ENCODE measurements at places on chromosomes 7 and 10. TPM values are rescaled to one million over a fixed set of nuclear protein-coding genes. Genes with fewer than 3 reads are reported as not detected.

The AHR gene
- 1.6 TPM for polyA plus RNA-seq

The TAS2R5 gene
- polyA plus RNA-seq: not detected

The FBH1 gene
- polyA plus RNA-seq: 66.3 TPM

The SLC26A5 gene
- polyA plus RNA-seq: 0.49 TPM

The C10orf53 gene
- not detected for polyA plus RNA-seq

The LFNG gene
- polyA plus RNA-seq: 86.6 TPM

The AASS gene
- polyA plus RNA-seq: 1.4 TPM

The SPDYE2B gene
- polyA plus RNA-seq: not detected

The ANKRD1 gene
- not detected for polyA plus RNA-seq

The NKX1-2 gene
- 0.08 TPM for polyA plus RNA-seq

The C10orf67 gene
- 0.27 TPM for polyA plus RNA-seq

The PTPRE gene
- polyA plus RNA-seq: 3.7 TPM

The SFRP4 gene
- 0.81 TPM for polyA plus RNA-seq

The SPDYE8 gene
- polyA plus RNA-seq: not detected

The TBX20 gene
- polyA plus RNA-seq: 0.53 TPM

The BMI1 gene
- 32.5 TPM for polyA plus RNA-seq

The ITPRID1 gene
- 0.24 TPM for polyA plus RNA-seq

The CYP2C18 gene
- not detected for polyA plus RNA-seq

The MSS51 gene
- not detected for polyA plus RNA-seq

Data from brain (organoid and tissue), 16 donors.